ENCODE measurements at places on chromosomes 16 and 17.

GRCh38 chr17:79212149-79213087 lies 137.8 kb downstream of the ENGASE start:
- DNase-seq = no peak

GRCh38 chr16:81172769-81173658 lies 65.5 kb upstream of the BCO1 start:
- no peak for DNase-seq

GRCh38 chr16:87724490-87725291 lies 41.1 kb downstream of the KLHDC4 start:
- DNase-seq = no peak

DNA sequence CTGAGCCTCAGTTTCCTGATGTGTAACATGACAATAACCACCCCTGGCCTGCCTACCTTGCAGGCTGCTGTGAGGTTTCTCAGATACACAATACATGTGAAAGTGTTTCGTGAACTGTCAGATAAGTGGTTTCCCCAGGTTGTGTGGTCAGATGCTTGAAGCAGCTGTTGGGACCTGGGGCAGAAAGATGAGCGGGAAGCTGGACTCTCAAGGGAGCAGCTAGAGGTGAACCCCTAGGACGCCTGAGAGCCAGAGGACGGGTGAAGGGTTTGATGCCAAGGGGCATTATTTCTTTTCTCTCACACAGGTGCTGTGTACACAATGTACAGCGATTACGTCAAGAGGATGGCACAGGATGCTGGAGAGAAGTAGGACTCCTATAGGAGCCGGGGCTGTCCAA lies 2.3 kb downstream of the HIGD1B start:
- no peak for DNase-seq

DNA sequence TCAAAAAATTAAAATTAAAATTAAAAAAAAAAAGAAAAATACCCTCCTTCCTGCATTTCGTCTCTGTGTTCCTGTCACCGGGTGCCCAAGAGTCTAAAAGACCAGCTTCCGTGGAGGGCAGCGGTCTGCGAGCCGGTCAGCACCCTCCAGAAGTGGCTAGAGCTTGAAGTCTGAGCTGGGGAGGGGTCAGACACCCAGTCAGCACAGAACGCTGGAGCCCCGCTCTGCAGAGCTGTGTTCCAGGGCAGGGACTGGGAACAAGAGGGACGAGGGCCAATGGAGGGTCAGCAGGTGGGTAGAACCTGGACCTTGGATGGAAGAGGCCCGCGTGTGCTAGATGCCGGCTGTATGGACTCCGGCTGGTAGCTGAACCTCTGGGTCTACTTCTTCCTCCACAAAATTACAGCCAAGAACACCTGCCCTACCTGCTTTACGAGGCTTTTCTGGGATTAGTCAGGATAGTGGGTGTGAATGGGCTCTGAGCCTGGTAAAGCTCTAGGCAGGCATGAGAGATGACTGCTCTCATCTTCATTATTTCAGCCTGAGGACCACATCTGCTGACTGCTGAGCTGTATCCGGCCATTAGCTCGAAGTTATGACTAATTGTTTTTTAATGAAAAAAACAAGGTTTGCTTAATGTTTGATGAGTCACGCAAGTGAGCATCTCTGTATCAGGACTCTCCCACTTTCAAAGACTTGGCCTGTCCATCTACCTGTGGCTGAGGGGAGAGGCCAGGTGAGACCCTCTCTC lies 5.9 kb downstream of the TRPV1 start:
- DNase-seq = no peak

- DNase-seq = no peak
These were observed 15.5 kb upstream of the CMIP start for GRCh38 chr16:81429045-81429521.

DNA sequence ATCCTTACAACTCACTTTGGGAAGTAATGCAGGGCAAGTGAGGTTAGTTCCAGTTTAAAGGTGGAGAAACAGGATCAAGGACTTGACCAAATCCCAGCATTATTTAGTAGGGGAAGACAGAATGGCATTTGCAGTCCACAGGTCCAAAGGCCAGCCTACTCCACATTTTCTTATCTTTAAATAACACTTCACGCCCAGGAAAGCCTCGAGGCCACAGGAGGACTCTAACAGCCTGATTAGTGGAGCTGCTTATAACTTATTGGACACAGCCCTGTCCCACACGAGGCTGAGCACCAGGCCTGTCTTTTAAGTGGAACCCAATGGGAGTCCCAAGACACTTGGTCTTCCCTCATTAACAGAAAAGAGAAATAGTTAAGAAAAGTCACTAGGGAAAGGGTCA lies 12.1 kb upstream of the HYDIN start:
- no peak for DNase-seq

DNA sequence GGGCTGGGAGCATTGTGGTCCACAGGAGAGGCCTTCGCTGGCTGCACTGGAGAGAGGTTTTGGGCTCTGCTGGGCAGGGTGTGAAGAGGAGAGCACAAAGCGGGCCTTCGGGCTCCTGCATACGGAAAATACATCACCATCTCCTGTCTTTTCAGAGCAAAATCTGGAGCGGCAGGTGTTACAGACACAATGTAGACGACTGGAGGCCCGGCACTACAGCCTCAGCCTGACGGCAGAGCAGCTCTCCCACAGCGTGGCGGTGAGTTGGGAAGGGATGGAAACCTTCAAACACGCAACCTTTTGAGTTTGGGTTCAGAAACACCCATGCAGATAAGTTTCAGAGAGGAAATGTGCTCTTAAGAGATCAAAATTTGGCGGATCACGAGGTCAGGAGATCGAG lies 17.9 kb downstream of the GINS2 start:
- DNase-seq = no peak

DNA sequence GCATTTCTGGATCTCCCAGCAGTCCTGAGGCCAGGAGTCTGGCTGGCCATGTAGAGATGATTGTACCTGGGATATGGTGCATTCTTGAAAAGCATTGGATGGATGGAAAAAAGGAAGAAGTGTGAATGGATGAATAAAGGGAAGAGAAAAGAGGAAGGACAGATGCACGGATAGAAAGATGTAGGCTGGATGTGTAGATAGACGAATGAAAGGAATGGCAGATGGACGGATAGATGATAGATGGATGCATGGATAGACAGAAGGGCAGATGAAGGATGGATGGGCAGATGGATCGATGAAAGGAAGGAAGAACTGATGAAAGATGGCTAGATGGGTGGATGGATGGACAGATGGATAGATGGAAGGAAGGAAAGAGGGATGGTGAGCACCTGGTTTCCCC lies 210.9 kb downstream of the MSI2 start:
- no peak for DNase-seq

GRCh38 chr17:75514919-75515495 lies 330 bp downstream of the CASKIN2 start:
- no peak for DNase-seq

DNA sequence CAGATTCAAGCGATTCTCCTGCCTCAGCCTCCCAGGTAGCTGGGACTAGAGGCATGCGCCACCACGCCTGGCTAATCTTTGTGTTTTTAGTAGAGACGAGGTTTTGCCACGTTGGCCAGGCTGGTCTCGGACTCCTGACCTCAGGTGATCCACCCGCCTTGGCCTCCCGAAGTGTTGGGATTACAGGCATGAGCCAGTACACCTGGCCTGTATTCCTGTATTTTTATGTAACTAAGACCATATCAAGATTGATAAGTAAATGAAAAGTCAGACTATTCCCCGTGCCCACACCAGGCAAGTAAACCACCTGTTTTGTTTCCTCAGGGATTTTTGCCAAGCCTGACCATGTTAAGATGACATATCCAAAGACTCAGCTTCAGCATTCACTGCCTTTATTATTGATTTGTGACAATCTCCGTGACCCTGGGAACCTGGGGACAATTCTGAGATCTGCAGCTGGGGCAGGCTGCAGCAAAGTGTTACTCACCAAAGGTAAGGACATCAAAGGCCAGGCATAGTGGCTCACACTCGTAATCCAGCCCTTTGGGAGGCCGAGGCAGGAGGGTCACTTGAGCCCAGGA lies 5.6 kb downstream of the MRM3 start:
- DNase-seq = no peak

GRCh38 chr16:73483934-73484711 lies 436.2 kb upstream of the ZFHX3 start:
- no peak for DNase-seq

GRCh38 chr16:89018282-89019158 lies 41.5 kb upstream of the CBFA2T3 start:
- no peak for DNase-seq

DNA sequence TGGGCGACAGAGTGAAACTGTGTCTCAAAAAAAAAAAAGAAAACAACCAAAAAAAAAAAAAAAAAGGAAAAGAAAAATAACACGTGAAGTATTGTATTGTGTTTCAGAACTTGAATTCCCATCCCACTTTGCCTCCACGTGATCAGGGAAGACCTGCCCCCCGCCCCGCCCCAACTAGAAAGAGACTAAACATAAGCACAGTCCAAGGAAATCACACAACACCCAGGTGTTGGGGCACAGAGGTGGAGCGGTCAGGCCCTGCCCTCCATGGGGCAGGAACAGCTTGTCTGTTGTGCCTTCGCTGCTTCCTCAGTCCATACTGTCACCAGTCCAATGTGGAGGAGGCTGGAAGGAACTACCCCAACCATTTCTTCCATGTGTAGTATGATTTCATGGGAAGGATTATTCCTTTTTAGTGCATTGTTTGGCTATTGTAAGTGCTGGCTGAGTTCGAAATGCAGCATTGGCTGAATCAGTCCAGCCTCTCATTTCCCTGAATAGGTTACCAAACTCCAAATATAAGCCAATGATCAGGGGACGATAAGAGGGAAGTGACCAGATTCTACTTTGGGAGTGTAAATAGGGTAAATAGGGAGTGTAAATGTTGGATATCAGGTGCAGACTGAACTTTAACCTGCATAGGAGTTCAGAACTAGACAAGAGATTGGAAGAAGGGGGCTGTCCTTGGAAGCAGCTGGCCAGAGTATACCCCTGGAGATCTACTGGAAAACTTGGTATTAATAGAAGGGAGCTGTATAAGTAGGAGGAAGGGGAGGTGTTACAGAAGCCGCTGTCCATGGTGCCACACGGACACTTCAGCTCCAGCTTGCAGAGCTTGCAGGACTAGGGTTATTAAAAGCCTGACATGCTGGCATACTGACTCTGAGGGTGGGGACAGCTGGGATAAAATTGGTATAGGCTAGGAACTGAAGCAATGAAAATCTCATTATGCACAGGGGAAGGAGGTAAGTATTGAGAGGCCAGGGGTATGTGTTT lies 50.7 kb downstream of the TANGO6 start:
- DNase-seq = no peak
